Urinary bladder (tissue), 4 donors: ENCODE measurements at places on chromosomes 7 and 10. TPM values are rescaled to one million over a fixed set of nuclear protein-coding genes. Genes with fewer than 3 reads are reported as not detected.

Gene ACHE
- 4.0 TPM for total RNA-seq

Gene GCC1
- 9.5 TPM for total RNA-seq

Gene PRPS1L1
- total RNA-seq, result not detected

Gene NPY4R2
- 0.16 TPM for total RNA-seq

Gene TRIM50
- total RNA-seq, result 0.21 TPM
